ENCODE measurements at places on chromosomes 16 and 17.

DNA sequence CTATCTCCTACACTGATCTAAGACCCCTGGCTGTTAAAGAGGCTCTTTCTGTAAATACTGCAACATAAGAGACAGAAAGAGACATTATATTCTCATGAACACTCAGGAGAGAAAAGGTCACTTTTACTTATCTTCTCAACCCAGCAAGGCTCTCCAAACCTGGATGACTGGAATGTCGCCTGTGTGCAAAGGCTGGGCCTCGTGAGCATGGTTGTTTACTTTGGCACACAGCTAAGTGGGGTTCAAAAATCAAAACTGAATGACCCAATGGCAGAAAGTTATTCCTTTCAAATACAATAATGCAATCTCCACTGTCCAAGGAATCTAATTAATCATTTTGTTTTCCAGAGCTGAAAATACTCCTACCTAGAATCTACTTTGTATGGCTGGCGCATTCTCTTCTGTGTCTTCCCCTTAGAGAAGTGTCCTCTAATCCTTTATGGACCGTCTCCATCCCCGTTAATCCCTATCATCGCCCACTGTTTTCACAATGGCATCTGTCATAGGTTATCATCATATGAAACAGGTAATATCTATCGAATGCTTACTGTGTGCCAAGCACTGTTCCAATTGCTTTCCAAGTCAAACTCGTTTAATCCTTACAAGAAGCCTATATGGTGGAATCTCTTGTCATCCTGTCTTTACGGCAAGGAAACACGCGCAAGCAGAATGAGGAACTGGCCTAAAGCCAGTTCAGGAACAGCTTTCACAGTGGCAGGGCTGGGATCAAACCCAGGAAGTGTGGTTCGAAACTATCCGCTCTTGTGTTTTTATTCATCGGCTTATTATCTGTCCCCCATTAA is 1.3 kb downstream of the SLX4 start:
- no peak for DNase-seq

GRCh38 chr17:38428112-38428642 is at the start of gene ARHGAP23:
Gene ARHGAP23 (plus strand): TSS chr17:38428464. CDS start chr17:38428486, 22 bp downstream.
- no peak for DNase-seq

DNA sequence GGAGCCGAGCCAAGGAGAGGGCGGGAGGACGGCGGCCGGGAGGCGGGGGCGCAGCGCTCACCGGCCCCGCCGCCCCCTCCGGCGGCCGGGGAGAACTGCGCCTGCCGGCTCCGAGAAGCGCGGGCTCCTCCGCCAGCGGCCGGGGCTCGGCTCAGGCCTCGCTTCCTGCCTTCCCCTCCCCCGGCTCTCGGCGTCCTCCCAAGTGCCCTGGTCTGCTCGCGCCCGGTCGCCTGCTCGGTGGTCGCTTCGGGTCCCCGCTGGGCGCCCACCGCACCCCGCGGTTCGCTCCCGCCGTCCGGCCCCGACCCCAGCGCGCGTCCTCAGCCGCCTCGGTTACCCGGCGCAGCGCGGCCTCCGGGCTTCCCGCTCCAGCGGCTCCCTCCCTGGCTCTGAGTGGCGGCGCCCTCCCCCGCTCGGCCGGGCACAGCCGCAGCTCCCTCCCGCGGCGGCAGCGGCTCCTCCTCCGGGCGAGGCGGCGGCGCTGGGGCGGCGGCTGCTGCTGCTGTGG is 313 bp downstream of the UBTF start:
- no peak for DNase-seq

GRCh38 chr16:86062271-86062965 is 163.5 kb downstream of the IRF8 start:
- no peak for DNase-seq

GRCh38 chr17:49216953-49217650 is 6.6 kb downstream of the ABI3 start:
- DNase-seq: no peak

DNA sequence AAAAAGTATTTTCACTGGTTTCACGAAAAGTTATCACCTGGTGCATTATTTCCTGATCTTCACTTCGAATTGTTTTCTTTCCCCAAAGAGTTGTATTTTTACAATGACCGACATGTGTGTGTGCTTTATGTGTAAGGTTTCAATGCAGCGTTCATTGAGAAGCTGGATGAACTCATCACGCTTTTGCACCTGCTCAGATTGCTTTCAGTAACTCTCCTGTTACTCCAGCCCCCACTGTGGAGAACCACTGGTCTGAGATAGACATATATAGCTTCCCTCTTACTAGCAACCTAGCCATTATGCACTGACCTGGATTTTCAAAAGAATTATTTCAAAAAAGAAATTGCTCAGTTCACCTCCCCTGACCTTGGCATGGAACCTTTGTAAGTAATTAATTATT is 178.3 kb upstream of the CHMP6 start:
- no peak for DNase-seq

DNA sequence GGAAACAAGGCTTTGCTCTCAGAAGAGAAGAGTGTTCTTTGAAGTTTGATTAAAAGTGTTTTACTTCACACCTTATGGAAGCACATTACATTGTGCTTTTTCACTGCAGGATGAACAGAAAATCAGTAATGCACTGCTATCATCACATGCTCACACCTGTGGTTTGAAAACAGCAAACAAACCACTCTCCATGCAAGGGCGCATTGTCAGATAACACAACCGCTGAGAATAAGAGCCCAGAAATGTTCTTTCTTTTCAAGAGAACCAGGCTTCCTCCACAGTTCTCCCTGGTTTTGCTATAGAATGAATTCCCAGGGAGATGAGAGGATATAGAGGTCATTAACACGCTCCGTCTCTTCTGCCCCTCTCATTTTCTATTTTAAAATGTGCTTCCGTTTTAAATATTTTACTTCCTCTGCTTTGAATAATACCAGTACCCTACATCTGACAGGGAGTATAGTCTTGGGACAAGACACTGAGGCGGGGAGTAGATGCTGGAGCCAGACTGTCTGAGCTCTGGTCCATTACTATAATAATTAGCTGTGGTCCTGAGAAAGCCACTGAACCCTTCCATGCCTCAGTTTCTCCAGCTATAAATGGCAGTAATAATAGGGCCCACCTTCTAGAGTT is 71.6 kb downstream of the CDK5R1 start:
- no peak for DNase-seq

DNA sequence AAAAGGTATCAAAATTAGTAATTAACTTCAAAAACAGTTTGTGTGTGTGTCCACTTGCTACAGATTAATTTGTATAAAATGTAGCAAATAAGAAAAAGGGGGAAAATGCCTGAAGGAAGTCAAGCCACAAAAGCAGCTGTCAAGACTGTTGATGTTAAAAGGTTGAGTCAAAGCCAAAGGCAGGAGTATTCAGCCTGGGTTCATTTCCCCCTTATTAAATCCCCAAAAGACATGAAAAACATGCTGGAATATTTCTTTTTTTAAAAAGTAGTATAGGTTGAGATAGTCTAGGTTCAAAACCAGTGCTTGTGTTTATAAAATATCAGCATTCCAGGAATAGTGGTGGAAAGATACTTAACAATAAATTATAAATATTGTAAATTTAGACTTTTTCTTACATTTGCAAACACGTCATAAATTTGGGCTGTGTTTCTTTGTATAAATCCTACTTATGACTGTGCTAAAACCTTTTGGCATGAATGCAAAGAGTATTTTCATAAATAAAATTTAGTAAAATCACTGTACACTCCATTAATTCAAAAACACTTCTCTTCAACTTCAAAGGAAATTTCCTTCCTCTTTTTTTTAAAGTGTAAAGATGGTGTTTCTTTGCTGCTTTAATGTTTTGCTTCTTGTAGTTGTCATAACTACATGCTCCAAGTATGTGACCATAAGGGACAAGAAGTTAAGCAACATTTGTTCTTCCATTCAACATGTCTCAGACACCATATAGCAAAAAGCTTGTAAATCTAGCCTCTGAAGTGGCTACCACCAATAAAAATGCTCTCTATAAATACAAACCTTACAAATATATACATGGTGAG is 72.0 kb downstream of the SKAP1 start:
- DNase-seq: no peak

- DNase-seq: no peak
Observed at GRCh38 chr17:2724784-2725164, 13.2 kb upstream of the CLUH start.

DNA sequence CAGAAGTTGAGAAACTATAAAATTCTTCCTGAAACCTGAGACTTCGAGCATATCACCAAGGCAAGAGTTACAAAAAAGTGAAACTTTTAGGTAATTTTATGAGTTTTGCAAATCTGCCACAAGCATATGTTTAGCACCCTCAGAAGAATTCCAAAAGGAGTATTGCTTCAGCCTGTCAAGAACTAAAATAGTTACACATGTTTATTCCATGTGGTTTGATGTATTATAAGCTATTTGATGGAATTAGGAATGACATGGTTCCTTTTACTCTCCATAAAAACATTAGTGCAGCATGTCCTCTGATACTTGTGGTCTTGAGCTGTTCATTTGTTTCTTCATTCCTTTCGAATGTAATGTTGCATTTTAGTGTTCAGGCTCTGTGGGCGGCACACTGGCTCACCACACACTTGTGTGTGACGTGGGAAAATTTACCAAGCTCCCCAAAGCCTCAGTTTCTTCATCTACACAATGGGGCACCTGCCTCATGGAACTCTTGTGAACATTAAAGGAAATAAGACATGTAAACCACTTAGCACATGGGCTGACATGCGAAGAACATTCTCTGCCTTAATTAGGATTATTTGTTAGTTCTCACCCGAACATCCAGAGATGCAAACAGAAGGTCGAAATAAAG is 204.2 kb upstream of the FOXF1 start:
- no peak for DNase-seq

- no peak for DNase-seq
Observed at GRCh38 chr16:52456368-52456767, 90.6 kb downstream of the TOX3 start.

GRCh38 chr17:44931376-44931775 is 16.1 kb upstream of the GFAP start:
- no peak for DNase-seq

Measured in cortex of kidney (tissue), 1 donor.